ENCODE measurements at places on chromosomes 5 and 9.

DNA sequence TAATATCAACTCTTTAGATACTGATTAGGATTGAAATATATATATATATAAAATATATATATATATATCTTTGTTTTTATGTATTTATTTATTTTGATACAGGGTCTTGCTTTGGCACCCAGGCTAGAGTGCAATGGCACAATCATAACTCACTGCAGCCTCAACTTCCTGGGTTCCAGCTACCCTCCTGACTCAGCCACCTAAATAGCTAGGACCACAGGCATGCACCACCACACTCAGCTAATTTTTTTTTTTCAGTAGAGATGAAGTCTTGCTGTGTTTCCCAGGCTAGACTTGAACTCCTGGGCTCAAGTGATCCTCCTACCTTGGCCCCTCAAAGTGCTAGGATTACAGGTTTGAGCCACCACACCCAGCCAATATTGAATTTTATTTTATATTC, 20.6 kb upstream of the CDH6 start:
- DNase-seq = no peak

- no peak for DNase-seq
These were observed 60.5 kb downstream of the ASTN2 start for GRCh38 chr9:117354244-117354847.

DNA sequence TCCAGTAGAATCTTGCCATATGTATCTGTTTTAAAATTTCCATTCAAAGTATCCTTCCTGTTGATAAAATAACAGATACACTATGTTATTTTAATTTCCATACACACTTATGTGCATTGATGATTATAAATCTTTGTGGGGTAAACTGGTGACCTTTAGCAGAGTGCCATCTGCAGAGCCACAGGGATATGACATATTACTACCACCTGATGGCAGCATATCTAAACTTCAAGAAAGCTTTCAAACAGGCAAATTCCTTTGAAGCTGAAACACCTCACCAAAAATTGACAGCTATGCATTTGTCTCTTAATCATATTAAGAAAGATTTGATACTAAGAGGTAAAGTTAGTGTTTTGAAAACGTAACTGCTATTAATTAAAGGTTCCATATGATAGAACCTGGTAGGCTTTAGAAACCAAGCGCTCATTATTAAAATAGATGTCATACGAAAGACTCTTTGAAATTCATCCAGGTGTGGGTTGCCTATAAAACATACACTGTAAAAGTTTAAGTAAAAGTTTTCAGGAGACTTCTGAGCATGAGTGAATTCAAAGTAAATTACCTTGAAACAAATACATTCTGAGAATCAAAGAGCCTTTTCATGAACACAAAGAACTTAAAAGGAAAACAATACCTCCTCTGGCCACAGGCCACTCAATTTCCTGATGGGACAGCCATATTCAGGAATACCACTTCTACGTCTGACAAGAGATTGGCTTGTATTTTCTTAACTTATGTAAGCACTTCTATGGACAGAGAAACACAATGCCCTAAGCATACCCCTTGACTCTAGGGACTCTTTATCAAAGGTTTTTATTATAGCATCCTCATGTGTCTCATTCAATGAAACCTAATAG, 93.3 kb downstream of the KIAA0825 start:
- DNase-seq = peak; percentile 40

DNA sequence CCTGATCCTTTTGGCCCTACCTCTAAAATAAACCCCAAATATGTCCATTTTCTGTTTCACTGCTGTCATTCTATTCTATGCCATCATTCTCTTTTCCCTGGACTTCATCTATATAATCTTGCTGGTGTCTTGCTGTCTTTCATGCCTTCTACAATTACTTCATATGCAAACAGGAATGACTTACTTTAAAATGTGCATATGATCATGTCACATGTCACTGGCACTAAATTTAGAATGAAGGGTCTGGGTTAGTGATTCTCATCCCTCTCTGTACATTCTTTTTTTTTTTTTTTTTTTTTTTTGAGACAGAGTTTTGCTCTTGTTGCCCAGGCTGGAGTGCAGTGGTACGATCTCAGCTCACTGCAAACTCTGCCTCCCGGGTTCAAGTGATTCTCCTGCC, 22.9 kb downstream of the FAF2 start:
- DNase-seq = no peak

GRCh38 chr5:14125262-14125661, 17.9 kb upstream of the TRIO start:
- DNase-seq = no peak

- DNase-seq = no peak
These were observed 198.5 kb upstream of the TARS1 start for GRCh38 chr5:33242277-33242676.

GRCh38 chr5:2755681-2756171, 4.2 kb upstream of the IRX2 start:
- DNase-seq = no peak

- peak; percentile 13 for DNase-seq
These were observed 167.6 kb downstream of the ASTN2 start for GRCh38 chr9:117247266-117247665.

- no peak for DNase-seq
These were observed 40.8 kb downstream of the OR2Y1 start for GRCh38 chr5:180699042-180699441.

DNA sequence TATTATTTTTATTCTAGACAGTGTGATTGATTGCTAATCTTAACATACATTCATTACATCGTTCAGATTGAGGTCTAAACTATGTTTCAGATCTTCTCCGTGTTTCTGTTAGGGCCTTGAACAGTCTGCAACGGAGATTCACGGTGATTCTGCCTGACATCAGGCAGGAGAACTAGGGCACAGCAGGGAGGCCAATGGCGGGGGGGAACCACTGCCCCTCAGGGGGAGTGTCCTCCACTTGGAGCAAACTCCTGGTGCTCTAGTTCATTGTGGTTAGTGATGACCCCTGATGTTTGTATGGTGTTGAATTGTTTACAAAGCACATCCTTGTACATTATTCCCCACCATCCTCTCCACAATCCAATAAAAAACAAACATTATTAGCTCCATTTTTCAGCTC, 173.5 kb downstream of the ZNF608 start:
- no peak for DNase-seq

DNA sequence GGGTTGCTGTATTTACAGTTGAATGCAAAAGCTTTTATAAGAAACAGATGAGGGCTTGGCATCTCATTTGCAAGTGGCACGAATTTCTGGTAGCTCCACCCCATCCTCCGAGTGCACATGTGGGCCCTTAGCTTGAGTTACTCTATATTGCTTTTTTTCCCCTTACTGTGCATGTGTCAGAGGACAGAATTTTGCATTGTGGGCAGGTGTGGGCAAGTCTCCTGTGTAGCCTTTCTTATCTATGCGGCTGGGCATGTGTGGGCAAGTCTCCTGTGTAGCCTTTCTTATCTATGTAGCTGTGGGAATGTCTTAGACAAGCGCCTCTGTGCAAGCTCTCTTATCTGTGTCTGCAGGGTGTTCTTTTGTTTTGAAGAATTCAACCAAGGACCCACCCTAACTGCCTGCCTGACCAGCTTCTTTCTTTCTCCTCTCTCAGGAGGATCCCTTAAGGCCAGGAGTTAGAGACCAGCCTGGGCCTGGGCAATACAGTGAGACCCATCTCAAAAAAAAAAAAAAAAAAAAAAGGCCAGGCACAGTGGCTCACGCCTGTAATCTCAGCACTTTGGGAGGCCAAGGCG, 34.1 kb upstream of the SIL1 start:
- peak; percentile 33 for DNase-seq

DNA sequence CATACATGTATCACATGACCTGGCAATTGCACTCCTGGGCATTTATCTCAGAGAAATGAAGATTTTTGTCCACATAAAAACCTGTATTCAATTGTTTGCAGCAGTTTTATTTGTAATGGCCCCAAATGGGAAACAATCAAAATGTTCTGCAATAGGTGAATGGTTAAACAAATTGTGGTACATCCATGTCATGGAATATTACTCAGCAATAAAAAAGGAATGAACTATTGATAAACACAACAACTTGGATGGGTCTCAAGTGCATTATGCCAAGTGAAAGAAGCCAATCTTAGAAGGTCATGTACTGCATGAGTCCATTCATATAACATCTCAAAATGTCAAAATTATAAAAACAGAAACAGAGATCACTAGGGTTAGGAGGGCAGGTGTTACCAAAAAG, 1.5 kb upstream of the NDUFS4 start:
- DNase-seq = no peak

DNA sequence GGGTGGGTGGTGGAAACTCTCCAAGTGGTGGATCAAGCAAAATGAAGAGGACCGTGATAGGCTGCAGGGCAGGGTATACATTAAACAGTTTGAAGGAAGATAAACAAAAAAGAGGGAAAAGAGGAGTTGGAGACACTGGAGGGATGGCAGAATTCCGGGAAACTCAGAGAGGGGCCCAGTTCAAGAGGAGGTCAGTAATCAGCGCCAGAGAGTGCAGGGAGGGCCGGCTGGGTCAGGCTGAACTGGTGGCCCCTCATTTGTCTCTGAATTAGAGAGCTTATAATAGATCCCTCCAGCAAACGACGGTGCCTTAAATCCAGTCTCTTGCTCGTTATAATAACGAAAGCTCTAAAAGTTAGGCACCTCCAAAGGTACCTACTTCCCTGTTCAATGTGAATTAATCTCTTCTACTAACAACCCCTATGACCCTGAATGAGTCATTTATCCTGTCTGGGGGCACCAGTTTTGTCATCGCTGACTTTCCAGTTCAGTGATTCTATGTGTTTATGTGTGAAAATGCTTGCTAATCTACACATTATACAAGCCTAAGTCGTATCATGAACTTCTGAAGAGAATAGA, 2.4 kb upstream of the ZSWIM6 start:
- DNase-seq = no peak

GRCh38 chr9:116943970-116944369, 256.9 kb downstream of the TRIM32 start:
- no peak for DNase-seq
